NCI-H1048 (cell line): ENCODE measurements at places on chromosomes 11 and 22.

- no peak for DNase-seq
Measured at GRCh38 chr22:18091916-18092526, 14.2 kb downstream of the PEX26 start.

GRCh38 chr11:61946894-61947293 lies 3.3 kb upstream of the BEST1 start:
- no peak for DNase-seq

- DNase-seq, result no peak
Measured at GRCh38 chr11:70656252-70656651, 257.9 kb downstream of the CTTN start.

- no peak for DNase-seq
Measured at GRCh38 chr11:3959903-3960265, 104.4 kb downstream of the STIM1 start.

DNA sequence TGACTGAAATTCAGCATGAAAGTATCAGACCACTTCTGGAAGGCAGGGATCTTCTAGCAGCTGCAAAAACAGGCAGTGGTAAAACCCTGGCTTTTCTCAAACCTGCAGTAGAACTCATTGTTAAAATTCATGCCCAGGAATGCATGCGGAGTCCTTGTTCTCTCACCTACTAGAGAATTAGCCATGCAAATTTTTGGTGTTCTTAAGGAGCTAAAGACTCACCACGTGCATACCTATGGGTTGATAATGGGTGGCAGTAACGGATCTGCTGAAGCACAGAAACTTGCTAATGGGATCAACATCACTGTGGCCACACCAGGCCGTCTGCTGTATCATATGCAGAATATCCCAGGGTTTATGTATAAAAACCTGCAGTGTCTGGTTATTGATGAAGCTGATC lies 19.1 kb downstream of the ZBTB44 start:
- DNase-seq, result no peak

- no peak for DNase-seq
Measured at GRCh38 chr11:72354356-72355115, 79.8 kb downstream of the CLPB start.

DNA sequence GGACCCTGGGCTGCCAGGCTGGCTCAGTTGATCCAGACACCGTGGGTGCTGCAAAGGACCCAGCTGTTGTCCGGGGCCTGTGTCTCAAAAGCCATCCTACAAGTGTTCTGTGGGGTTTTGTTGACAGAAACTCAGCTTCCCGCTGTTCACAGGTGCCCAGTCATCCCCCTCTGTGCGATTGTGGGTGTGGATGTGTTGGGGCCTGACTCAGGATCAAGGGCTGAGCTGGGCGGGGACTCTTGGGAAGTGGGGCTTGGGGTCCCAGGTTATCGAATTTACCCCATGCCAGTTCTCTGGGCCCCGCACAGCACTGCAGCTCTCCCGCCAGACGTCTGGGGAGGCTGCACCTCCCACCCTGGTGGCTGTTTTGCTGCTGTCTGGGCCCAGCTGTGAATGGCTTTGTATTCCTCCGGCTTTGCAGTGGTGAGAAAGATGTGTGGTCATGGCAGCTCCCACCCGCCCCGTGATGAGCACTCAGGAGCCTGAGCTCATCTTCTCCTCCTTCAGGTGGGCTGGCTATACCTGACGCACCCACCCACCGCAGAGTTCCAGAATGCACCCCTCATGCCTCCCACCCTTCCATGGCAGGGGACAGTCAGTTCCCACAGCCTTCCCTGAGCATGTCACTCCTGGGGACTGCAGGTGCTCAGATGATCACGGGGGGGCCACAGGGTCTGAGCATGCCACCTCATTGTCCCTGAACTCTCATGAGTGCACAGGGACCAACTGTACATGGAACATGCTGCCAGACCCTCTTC lies 3.6 kb upstream of the AP2A2 start:
- DNase-seq, result no peak

DNA sequence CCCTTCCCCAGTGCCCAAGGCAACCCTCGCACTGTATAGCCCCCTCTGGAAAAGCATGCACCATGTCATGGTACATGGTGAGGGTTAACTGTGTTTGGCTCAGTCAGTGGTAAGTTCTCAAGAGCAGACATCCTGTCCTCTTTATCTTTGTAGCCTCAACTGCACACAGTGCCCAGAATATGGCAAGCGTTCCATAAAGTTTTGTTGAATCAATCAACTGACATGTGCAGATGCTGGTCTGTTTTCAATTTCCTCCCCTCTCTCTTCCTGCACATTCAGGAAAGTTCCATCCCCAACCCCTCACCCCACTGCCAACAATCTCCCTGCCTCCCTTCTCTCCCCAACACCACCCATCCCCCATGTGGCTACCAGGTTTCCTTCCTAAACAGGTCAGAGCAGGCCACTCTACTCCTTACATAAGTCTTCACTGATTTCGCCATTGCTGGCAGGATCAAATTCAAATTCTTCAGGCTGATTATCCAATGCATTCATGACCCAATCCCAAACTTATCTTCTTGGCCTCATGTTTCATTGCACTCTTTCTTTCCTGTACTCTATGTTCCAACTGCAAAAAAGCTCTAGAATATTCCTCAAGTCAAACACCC lies 15.5 kb upstream of the TMPRSS5 start:
- DNase-seq, result no peak

DNA sequence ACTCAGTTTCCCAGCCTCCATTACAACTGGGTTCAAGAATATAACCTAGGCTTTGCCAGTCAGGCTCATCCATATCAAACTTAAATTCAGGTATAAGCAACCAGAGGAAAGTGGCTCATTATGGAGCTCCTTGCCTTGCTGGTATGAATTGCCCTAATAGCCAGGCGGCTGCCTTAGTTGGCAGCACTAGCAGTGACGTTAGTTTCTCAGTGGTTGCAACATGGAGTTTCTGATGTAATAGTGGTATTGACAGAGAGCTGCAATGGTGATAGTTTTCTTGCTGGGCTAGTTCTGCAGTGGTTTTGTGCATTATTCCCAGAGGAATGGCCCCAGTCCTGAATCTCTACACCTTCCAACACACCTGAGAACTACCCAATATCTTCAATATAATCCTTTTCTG lies 3.8 kb upstream of the TMEM123 start:
- no peak for DNase-seq

DNA sequence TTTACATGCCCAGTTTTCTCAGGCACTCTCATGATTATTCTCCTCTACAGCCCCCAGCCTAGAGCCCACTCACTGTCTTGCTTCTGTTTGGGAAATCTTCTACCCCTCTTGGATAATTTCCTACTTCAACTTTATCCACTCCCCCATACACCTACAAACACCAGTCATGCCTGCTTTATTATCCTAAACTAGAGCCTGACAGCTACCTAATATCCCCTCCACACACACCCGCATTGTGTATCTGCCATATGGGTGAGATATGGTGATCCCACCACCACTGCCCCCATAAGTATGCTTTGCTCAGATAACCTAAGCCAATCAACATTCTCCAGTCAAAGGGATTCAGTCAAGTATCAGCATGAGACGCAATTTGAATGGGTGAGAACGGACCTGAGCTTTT lies 15.3 kb upstream of the FJX1 start:
- DNase-seq, result no peak

DNA sequence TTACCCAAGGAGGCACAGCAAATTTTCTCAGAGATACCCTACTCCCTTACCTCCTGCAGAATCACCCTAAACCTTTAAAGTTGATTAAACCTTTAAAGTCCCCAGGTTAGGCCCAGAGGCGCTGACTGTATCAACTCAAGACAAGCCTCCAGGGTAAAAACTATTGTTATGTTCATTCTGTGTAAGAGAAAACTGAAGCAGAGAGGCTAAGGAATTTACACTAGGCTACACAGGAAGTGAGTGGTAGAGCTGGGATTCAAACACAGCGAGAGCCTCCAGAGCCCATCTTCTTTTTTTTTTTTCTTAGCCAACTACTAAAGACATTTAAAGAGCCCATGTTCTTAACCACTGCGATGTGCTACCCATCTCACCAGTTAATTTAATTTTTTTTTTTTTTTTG lies 56.3 kb upstream of the GRK3 start:
- DNase-seq, result no peak

DNA sequence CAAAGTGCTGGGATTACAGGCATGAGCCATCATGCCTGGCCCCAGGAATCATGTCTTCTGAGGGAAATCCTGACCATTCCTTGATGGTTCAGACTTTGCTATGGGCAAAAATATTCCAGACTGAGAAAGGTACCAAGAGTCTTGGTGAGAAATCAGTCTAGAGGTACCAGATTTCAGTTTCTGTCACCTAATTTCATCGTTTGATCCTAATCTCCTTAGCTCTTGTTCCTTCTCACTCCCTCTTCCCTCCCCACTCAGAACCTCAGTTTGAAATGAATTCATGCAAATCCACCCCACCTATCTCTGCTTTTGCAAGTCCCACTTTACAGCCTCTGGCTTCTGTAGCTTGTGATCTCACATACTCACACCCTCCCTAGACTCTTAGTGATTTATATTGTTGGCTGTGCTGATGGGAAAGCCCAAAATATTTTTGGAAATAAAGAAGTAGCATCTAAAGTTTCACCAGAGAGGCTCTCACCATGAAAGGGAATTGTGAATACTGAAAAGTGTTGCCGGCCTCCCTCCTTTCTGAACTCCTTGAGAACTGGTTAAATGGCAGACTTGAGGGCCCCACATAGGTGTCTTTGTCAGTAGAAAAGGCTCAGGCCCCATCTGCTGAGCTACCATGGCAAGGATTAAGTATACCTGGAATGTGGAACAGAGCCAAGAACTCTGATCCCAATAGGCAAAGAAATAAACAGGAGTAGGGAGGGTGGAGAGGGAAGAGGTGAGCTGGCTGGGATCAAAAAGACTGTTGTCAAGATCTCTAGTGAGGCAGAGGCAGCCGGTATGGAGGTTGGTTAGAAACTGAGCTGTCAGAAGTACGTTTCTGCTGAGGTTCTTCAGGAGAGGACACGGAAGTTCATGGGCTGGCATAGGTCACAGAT lies 190.5 kb upstream of the MTMR2 start:
- DNase-seq, result no peak

DNA sequence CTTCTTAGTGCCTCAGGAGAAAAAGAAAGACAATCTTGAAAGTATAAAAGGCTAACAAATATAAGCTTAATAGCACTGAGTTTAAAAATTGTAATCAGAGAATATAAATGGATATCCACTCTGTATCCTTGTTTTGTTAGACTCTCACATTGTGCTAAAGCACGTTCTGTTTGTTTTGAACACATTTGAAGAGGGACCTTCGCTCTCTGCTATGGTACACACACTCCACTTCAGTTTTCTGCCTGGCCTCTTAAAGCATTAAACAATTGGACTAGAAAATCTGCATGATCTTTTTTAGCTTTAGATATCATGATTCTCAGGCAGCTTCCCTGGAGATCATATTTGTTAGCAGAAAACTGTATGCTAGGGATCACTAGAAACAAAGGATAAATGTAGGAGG lies 40.3 kb upstream of the PGR start:
- DNase-seq, result no peak

- DNase-seq, result no peak
Measured at GRCh38 chr11:123678246-123678645, 23.8 kb upstream of the SCN3B start.

- DNase-seq, result no peak
Measured at GRCh38 chr11:64103277-64103985, 62.5 kb downstream of the MACROD1 start.

GRCh38 chr22:42544686-42545085 lies 9.1 kb upstream of the SERHL2 start:
- no peak for DNase-seq

DNA sequence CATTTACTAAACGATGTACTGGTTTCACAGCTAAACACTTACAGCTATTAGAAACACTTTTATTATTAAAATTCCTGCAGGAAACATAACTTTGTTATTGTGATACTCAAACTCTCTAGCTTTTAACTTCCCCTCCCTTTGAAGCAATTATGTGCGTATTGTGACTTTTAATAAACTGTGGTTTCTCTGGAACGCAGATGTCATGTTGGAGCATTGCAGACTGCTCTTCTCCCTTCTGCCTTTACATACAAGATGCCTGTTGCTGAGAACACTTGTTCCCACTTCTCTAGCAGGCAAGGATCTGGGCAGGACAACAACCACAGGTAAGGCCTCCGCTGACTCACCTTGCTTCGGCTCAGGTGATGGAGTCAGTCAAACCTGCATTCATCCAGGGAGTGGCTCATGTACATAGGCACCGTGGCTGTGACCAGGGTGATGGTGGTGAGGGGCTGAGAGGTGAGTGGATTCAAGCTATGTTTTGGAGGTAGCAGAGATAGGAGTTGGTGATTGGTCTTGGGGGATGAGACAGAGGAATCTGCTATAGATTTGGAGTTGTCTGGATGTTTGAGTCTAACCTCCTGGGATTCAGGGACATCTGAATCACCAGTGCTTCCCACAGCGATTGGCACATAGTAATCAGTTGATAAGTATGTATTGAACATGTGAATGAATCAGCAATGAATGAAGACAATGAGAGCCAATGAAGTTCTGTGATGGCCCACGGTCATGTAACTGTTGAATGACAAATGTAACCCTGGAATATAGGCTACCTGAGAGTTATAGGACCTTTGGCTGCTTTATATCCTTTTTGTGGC lies 106.0 kb downstream of the ADAMTS15 start:
- no peak for DNase-seq

DNA sequence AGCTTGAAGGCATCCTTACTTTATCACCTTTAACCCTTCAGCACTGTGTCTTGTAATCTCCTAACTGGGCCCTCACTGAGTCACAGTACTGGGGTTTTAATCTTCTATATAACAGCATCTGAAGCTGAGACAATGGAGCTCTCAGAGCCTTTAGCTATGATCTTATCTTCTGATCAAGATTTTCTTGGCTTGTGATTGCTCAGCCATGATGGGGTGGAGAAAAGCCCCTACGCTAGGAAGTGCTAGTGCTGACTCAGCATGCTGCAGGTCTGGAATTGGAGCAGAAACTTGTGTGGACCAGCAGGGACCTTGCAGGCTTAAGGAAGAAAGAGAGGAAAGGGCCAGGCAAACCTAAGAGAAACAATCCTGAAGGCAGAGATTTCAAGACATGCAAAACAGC lies 71.7 kb upstream of the EED start:
- no peak for DNase-seq

DNA sequence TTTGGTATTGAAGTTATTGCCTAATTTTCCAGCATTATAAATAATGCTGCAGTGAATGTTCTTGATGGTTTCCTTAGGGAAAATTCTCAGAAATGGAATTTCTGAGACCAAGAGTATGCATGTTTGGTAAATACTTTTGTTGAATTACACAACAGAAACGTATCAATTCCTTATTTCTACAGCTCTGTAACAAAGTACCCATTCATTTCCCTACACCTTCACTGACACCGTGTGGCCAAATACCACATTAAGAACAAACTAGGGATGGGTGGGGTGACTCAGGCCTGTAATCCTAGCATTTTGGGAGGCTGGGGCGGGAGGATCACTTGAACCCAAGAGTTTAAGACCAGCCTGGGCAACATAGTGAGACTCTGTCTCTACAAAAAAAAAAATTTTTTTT lies 21.8 kb downstream of the MCAM start:
- no peak for DNase-seq

- no peak for DNase-seq
Measured at GRCh38 chr11:26995701-26996460, 2.0 kb downstream of the FIBIN start.

DNA sequence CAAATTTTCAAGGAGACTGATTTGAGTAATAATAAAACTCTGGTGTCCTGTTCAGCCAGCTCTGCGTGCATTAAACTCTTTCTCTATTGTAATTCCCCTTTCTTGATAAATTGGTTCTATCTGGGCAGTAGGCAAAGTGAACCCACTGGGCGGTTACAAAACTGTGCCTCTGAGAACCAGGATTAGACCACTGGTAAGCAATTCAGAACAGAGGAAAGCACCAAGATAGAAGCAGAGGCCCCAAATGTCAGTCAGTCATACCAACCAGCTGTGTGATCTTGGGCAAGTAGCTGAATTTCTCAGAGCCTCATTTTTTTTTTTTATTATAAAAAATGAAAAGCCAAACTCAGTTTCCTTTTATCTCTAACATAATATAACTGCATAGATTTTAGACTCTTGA lies 54.9 kb downstream of the TRIM44 start:
- DNase-seq, result no peak
